ENCODE measurements at places on chromosomes 11 and 22. TPM values are rescaled to one million over a fixed set of nuclear protein-coding genes. Genes with fewer than 3 reads are reported as not detected.

DMC1 gene
- 1.1 TPM for total RNA-seq

ZC3H12C gene
- 3.3 TPM for total RNA-seq

TRIM49 gene
- total RNA-seq = not detected

TMEM151A gene
- not detected for total RNA-seq

FAT3 gene
- total RNA-seq = under 0.01 TPM

NXPE1 gene
- total RNA-seq = not detected

IFITM10 gene
- 2.4 TPM for total RNA-seq

All from bronchial epithelial cell (primary cell).